GF-D8 (cell line): ENCODE measurements at places on chromosomes 6 and 20.

DNA sequence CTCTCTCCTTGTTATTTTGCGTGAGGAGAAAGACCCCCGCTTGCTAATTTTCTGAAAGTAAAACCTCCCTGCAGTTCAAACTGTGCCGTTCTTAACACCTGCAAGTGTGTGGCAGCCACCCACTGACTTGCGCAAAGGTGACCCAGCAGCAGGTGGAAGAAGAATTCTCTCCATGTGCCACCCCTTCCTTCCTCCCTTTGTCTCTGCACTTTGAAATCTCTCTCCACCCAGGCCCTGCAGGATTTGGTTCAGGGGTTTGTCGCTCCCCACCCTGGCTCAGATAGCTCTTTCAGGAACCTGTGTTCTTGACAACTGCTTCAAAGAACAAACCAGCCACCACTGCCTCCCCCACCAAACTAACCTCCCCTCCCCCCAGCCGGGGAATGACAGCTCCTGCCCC lies 41.4 kb downstream of the ZNF831 start:
- no peak for DNase-seq

GRCh38 chr20:43323592-43323991 lies 133.9 kb upstream of the PTPRT start:
- no peak for DNase-seq

GRCh38 chr6:159196430-159196975 lies 27.3 kb downstream of the FNDC1 start:
- no peak for DNase-seq

GRCh38 chr6:32105433-32105832 lies 3.7 kb downstream of the TNXB start:
- DNase-seq: no peak

- no peak for DNase-seq
Observed at GRCh38 chr20:62975251-62975760, 22.8 kb downstream of the SLC17A9 start.

GRCh38 chr6:32191696-32192607 lies 491 bp downstream of the GPSM3 start:
- DNase-seq: no peak

GRCh38 chr6:56713254-56713672 lies 70.6 kb upstream of the DST start:
- no peak for DNase-seq

GRCh38 chr20:32681175-32682084 lies 7.7 kb upstream of the C20orf203 start:
- peak; percentile 83 for DNase-seq

DNA sequence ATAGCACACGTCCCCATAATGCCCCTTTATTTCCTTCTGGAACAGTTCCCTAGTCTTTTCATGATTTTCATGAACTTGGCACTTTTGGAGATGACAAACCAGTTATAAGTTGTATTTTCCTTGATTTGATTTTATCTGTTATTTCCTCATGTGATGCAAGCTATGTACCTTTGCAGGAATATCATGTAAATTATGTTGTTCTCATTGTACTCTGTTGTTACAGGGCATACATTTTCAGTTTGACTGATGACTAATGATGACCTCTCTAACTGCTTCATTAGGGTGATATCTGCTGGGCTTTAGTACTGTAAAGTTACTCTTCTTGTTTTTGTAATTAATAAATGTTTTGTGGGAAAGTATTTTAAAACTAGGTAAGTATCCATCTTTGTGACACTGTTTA lies 147.3 kb downstream of the ZFAND3 start:
- no peak for DNase-seq

GRCh38 chr6:168834801-168835200 lies 393.8 kb downstream of the SMOC2 start:
- no peak for DNase-seq

DNA sequence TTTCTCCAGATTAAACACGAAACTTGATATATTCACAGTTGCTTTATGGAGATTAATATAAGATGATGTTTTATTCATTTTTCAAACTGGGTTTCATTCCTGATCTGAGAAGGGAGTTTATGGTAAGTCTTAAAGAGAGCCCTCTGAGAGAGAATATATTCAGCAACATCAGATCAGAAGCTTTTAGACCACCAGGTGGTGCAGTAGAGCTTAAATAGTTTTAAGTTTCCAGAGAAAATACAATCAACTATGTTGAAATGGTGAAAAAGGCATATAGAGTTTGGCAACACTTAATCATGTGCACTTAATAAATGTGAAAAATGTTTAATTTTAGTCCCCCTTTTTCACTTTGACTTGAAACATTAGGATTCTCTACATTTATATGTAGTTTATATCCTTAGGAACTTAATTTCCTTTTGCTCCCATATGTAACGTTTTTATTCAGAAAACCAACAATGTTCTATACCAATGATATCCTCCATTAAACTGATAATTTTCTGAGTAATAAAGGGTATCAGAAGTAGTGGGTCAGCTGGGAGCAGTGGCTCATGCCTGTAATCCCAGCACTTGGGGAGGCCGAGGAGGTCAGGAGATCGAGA lies 86.4 kb upstream of the CLDN20 start:
- DNase-seq: peak; percentile 14

GRCh38 chr6:137013738-137014602 lies 30.8 kb downstream of the IL20RA start:
- DNase-seq: no peak

DNA sequence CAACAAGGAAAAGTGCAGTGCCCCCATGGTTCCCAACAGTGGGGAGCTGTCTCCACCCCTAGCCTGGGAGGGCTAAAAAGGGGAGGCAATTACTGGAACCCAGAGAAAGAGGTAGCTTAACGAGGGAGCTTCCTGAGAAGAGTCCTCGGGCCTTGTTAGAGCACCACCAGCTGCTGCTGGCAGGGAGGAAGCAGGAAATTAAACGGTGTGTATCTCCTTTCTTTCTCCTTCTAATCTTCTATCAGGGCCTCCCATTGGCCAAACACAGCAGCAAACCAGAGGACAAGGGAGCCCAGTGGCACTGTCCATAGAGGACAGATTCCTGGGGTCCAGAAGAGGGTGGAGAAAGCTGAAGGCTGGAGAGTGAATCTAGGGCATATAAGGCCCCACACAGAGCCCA lies 7.6 kb upstream of the BTN2A2 start:
- no peak for DNase-seq

- DNase-seq: no peak
Observed at GRCh38 chr6:118218156-118218555, 311.1 kb downstream of the SLC35F1 start.

- no peak for DNase-seq
Observed at GRCh38 chr6:47419621-47420020, 58.0 kb upstream of the CD2AP start.

DNA sequence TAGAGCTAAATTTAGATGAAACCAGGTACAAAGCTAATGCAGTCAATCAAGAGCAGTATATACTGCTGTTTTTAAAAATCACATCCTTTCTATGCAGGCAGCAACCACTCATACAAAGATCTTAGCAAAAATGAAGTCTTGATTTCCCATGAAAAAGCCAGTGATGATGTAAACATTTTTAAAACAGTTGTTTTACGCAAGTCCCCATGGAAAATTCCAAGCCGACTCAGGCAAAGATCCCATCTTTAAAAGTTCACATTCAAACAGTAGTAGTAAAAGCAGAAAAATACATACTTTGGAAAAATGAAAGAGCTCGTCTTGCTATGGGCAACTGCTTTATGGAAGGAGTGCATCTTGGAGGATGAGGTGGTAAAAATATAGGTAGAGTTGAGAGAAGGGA lies 84.0 kb downstream of the RCAN2 start:
- DNase-seq: no peak

DNA sequence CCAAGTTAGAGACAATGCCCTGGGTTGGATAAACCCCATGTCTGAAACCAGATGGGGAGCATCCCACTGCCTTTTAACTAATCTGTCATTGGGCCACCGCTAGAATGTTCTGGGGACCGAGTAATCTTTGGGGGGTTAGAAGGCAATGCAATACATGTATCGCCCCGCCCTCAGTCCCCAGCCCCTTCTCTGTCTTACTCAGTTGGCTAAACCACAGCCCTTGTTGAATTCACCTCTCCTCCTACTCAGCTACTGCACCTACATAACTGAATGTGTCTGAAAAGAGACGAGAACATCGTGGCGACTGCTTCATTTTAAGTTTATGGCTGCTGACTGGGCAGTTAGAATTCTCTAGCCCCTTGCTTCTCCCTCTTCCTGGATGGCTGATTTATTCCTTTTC lies 15.1 kb upstream of the CCR6 start:
- DNase-seq: no peak
